ENCODE measurements at places on chromosomes 12 and 14. TPM values are rescaled to one million over a fixed set of nuclear protein-coding genes. Genes with fewer than 3 reads are reported as not detected.

DNA sequence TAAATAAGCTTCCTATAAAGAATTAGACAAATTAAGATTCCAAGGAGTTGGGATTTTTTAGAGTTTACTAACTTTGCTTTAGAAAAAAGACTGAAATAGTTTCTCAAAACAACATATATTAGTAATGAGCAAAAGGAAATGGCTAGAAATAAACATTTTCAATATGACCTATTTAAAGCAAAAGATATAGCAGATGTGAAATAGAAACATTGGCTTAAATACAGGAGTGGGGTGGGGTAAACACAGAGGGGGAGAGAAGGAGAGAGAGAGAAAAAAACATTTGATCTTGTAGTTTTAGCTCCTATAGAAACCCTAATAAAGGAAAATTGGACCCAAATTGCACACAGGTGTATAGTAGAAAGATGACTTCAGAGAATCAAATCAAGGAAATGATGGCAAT is 794.5 kb downstream of the MED13L start:
- H3K27me3 ChIP-seq: peaks cover 7% of the 10 kb centered on the region
- DNase-seq: no peak
- no peak overlapping the region for H3K4me3 ChIP-seq

DNA sequence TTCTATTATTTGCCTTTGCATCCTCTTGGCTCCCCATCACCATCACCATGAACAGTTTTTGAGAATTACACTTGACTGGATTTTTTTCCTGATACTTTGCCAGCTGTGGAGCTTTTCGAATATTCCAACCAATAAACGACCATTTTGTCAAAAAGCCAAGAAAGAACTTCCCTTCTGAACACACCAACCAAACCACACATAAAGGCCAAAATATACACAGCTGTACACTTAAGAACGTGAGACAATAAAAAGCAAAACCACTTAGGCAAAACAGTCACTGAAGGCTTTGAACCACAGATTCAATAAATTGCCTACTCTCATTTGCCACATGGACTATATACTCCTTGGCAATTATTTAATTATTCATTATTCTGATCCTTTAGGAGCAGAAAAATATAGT is 1.1 kb downstream of the C14orf93 start:
- no peaks in the 10 kb centered on the region for H3K36me3 ChIP-seq
- no peak overlapping the region for H3K27ac ChIP-seq
- H3K4me1 ChIP-seq: peaks cover 4% of the 10 kb centered on the region

The IFT43 gene
- total RNA-seq: 48.7 TPM

The SIX6 gene
- not detected for total RNA-seq

DNA sequence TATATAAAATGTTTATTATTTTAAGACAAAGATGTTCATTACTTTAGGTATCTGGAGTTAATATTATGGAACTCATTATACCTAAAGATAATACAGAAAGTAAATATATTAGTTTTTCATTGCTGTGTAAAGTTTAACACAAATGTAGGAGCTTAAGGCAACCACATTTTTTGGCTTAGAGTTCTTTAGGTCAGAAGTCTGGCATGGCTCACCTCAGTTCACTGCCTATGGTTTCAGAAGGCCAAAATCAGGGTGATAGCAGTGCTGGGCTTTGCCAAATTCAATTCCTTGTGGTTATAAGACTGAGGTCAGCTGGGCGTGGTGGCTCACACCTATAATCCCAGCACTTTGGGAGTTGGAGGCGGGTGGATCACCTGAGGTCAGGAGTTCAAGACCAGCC is 35.5 kb upstream of the PRPF39 start:
- no peaks in the 10 kb centered on the region for H3K4me1 ChIP-seq
- no peak for DNase-seq
- no peaks in the 10 kb centered on the region for H3K27me3 ChIP-seq
- H3K27ac ChIP-seq: no peak overlapping the region
- H3K4me3 ChIP-seq: no peak overlapping the region

DNA sequence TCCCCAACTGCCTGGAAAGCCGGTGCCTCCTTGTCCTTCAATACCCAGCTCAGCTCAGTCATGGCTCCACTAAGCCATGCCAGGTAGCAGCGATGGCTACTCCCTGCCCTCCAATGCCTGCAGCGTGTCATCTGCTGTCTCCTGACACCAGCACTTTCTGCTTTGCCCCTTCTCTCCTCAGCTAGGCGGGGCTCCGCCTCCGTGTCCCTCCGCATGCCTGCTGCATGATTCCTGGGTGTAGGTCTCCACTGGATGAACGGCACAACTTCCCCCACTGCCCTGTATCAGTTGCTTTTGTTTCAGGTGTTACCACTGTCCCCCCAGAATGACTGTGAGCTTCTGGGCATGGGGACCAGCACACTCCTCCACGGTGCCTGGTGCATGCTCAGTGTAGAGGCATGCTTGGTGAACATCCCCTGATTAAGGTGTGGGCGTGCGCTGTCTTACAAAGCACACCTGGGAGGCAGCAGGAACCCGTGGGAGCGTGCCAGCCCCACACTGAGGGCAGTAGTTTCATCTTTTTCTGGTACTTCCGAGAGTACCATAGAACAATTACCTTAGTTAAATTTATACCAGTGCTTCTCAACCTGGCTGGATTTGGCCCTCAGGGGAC is 179.4 kb upstream of the PRMT8 start:
- H3K36me3 ChIP-seq: no peaks in the 10 kb centered on the region
- no peak for DNase-seq
- H3K4me3 ChIP-seq: no peak overlapping the region
- no peak overlapping the region for H3K27ac ChIP-seq
- no peaks in the 10 kb centered on the region for H3K4me1 ChIP-seq
- no peaks in the 10 kb centered on the region for H3K27me3 ChIP-seq

GRCh38 chr14:101223561-101224162 is 320.1 kb upstream of the RTL1 start:
- no peak overlapping the region for H3K4me3 ChIP-seq
- no peaks in the 10 kb centered on the region for H3K4me1 ChIP-seq
- H3K27me3 ChIP-seq: no peaks in the 10 kb centered on the region
- peak; percentile 38 for DNase-seq

The ACVRL1 gene
- 0.19 TPM for total RNA-seq

The FERMT2 gene
- total RNA-seq: 414 TPM

The ACOT6 gene
- total RNA-seq: not detected

- DNase-seq: no peak
- H3K27ac ChIP-seq: peak overlapping the region; percentile 65
- no peaks in the 10 kb centered on the region for H3K27me3 ChIP-seq
- no peak overlapping the region for H3K4me3 ChIP-seq
Observed at GRCh38 chr12:75954041-75954440, 77.5 kb downstream of the PHLDA1 start.

The TAS2R42 gene
- total RNA-seq: not detected

GRCh38 chr12:97493731-97494130 is 31.1 kb downstream of the RMST start:
- no peaks in the 10 kb centered on the region for H3K4me1 ChIP-seq
- no peak overlapping the region for H3K4me3 ChIP-seq
- H3K27ac ChIP-seq: no peak overlapping the region
- peaks cover 42% of the 10 kb centered on the region for H3K36me3 ChIP-seq

DNA sequence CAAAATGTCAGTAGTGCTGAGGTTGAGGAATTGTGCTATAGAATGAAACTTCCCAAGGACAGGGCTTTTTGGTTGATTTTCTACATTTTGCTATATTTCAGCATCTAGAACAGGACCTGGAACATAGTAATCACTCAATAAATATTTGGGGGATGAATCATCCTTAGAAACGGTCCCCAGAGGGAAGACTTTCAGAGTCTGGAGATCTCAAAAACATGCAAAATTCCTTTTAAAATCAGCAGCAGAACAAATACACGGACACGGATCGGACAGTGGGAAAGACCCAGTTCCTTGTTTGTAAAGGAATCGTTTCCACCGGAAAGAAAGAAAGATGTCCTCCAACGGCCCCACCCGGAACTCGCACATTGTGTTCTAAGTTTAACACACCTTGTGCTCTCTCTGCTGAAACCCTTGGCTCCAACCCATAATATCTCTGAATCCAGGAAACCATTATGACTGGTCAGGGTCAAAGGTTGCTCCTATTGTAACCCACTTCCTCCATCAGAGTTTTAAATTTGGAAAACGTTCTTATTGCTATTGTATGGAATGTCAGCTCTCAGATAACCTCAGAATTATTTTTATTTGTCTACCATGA is 617.2 kb downstream of the MED13L start:
- no peak for DNase-seq
- no peaks in the 10 kb centered on the region for H3K36me3 ChIP-seq
- no peaks in the 10 kb centered on the region for H3K4me1 ChIP-seq
- H3K27ac ChIP-seq: no peak overlapping the region
- no peak overlapping the region for H3K4me3 ChIP-seq

DNA sequence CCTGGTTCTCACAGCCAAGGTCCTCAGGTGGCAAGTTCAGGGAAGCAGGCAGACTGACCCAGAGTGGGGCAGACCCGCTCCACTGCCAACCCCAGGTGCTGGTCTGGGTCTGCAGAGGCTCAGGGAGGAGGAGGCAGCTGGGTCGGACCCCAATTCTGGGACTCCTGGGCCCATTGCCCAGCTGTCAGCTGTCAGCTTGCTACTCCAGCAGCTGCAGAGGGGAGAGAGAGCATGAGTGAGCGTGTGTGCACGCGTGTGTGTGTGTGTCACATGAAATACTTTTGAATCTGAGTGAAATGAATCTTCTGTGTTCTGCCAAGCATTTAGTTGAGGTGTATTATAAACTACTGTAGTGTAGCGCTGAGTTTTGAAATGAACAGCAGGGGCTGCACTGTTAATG is 30.8 kb downstream of the XRCC3 start:
- H3K36me3 ChIP-seq: peaks cover 93% of the 10 kb centered on the region
- H3K4me3 ChIP-seq: no peak overlapping the region
- peak overlapping the region; percentile 41 for H3K27ac ChIP-seq

The NDRG2 gene
- total RNA-seq: 44.6 TPM

DNA sequence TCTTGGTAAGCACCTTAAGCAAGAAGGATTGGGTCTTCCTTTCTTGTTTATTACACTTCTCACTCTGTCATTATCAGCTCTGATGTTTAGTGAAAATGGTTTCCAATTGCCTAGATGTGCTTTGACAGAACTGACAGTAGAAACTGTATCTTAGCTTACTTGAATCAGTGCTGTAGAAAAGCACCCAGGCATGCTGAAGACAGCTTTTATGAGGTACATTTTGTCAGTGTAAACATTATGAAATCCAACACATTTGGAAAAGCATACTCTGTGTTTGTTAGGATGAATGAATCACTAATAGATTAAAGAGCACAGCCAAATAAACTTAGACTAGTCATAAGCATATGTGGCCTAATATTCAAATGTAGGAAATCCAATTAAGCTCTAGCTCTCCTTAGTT is 290.2 kb upstream of the NPAS3 start:
- no peaks in the 10 kb centered on the region for H3K4me1 ChIP-seq
- no peak overlapping the region for H3K27ac ChIP-seq
- DNase-seq: no peak
- H3K36me3 ChIP-seq: no peaks in the 10 kb centered on the region
- H3K27me3 ChIP-seq: no peaks in the 10 kb centered on the region

GRCh38 chr14:90816681-90817436 is 629 bp upstream of the TTC7B start:
- DNase-seq: no peak
- H3K27ac ChIP-seq: no peak overlapping the region
- peaks cover 6% of the 10 kb centered on the region for H3K4me1 ChIP-seq
- no peak overlapping the region for H3K4me3 ChIP-seq

DNA sequence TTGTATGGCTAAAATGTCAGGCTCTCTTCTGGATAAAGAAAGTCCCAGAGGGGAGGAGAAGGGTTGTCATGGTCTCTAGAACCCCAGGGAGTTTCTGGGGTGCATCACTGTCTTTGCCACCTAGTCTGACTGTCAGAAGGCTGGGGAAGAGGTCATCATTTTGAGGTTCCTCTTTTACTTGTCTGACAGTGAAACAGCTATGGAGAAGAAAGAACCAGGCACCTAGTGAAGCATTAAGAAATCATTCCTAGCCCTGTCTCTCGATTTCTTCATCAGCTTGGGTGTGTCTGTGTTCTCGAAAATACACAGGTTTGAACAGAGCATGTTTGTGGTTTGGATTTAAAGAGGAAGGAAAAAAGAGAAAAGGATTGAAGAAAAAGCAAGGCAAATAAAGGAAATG is 158.7 kb upstream of the LRIG3 start:
- H3K4me1 ChIP-seq: peaks cover 30% of the 10 kb centered on the region
- no peak overlapping the region for H3K4me3 ChIP-seq
- H3K27me3 ChIP-seq: no peaks in the 10 kb centered on the region
- no peak overlapping the region for H3K27ac ChIP-seq

DNA sequence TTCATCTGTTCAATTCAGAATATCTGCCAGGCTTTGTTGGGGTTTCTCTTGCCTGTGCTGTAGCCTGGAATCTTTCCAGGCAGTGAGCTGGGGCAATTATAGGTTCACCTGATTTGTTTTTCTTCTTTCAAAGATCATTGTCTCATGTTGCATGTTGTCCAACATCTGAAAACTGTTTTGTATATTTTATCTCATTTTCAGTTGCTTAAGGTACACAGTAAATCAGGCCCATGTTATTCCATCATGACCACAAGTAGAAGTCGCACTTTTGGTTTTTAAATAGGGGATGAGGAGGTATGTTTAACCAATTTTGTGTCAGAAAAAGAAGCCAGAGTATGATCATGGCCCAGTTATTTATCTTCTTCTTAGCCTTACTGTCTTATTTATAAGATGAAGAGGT is 24.9 kb upstream of the FUT8 start:
- no peak for DNase-seq
- no peak overlapping the region for H3K27ac ChIP-seq

GRCh38 chr14:101251812-101252442 is 309.4 kb upstream of the DIO3 start:
- H3K27ac ChIP-seq: no peak overlapping the region
- DNase-seq: peak; percentile 20
- H3K4me3 ChIP-seq: no peak overlapping the region
- H3K27me3 ChIP-seq: peaks cover 8% of the 10 kb centered on the region
- H3K4me1 ChIP-seq: peaks cover 15% of the 10 kb centered on the region

DNA sequence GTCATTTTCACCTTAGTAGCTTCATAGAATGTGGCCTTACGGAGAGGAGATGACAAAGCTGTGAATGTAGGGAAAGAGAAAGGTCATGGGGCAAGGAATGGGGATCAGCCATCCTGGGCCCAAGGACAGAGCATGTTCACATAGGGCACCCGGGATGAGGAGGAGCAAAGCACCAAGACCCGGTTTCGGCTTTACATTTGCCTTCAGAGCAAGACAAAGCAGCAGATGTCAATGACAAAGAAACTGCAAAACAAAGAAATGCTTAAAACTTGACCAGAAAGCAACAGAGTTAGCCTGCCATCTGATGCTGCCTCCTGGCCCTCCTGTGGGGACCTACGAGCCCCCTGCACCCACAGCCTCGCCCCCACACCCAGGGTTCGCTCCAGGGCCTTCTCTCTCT is 249.2 kb downstream of the SLC41A2 start:
- H3K4me3 ChIP-seq: no peak overlapping the region
- H3K27me3 ChIP-seq: no peaks in the 10 kb centered on the region
- H3K27ac ChIP-seq: no peak overlapping the region
- H3K4me1 ChIP-seq: peaks cover 21% of the 10 kb centered on the region
- no peak for DNase-seq
- peaks cover 3% of the 10 kb centered on the region for H3K36me3 ChIP-seq

The CISTR gene
- not detected for total RNA-seq

The CAPZA3 gene
- not detected for total RNA-seq

GRCh38 chr12:57549203-57549908 is 488 bp upstream of the KIF5A start:
- H3K27ac ChIP-seq: no peak overlapping the region
- peaks cover 12% of the 10 kb centered on the region for H3K36me3 ChIP-seq
- H3K27me3 ChIP-seq: peaks cover 32% of the 10 kb centered on the region
- DNase-seq: peak; percentile 49

The GPR162 gene
- 14.7 TPM for total RNA-seq
